Glomerular endothelial cell (primary cell): ENCODE measurements at places on chromosomes 16 and 17. TPM values are rescaled to one million over a fixed set of nuclear protein-coding genes. Genes with fewer than 3 reads are reported as not detected.

DNA sequence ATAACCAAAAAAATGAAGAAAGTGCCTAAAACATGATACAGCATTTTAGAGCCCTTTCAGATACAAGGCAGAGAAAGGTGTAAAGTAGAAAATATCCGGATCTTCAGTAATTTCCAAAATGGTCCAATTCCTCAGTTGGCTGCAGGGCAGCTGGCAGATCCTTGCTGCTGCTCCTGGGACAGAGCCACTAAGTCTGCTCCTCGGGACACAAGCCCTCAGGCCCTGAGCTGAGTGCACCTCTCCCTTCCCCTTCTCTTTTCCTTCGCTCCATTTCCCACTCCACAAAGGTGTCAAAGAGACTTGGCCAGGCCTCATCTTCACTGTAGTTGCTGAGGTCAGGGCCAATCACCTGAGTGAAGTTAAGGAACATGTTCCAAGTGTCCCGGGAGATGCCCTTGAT is 40.5 kb downstream of the DCUN1D3 start:
- DNase-seq, result no peak

DNA sequence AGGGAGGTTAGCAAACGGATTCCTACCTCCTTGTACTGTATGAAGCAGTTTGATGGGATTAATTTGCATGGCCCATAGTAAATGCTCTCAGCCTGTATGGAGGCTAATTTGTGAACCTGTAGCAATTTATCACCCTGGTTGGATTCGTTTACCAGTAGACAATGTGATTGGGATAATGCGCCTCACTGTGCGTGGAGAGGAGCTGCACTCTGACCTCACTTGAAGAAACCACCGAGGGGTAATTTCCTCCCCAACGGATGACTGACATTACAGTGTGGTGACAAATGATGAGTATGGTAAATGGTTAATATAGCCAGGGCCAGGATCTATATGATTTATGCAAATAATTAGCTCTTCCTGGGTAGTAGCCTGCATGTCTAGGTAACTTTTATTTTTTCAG is 479.1 kb upstream of the RBFOX1 start:
- no peak for DNase-seq

- no peak for DNase-seq
These were observed 15.5 kb downstream of the FAM20A start for GRCh38 chr17:68585643-68586042.

DNA sequence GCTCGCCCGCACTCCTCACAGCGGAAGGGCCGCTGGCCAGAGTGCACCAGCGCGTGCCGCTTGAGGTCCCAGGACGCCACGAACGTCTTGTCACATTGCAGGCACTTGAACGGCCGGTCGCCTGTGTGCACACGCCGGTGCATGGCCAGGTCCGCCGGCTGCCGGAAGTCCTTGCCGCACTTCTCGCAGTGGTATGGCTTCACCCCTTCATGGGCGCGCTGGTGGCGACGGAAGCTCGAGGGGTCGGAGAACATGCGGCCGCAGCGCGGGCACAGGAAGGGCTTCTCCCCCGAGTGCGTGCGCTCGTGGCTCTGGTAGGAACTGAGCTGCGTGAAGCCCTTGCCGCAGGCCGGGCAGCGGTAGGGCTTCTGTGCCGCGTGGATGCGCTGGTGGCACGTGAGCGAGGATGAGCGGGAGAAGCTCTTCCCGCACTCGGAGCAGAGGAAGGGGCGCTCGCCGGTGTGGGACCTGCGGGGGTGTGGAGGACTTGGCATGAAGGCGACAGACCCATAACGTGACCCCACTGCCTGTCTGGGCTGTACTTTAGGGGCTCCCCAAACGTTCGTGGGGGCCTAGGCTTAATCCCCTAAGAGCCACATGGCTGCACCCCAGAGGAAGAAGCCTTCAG is 12.1 kb downstream of the ZNF668 start:
- DNase-seq, result no peak

The MGAT5B gene
- total RNA-seq, result 9.1 and 10.0 TPM in 2 replicates

DNA sequence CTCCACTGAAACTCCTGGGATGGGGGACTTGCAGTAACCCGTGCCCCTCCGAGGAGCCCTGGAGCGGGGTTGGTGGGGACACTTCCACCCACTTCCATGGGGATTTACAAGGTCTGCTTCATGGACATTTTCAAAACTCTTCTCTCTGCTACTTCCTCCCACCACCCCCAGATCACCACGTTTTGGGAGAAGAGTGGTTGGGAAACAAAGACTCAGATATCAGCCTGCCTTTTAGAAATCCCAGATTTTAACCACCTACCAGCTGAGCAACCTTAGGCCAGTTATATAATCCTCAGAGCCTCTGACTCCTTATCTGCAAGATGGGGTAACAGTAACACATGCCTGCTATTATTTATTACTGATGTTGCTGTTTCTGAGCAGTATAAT is 184.8 kb downstream of the CCDC182 start:
- no peak for DNase-seq

DNA sequence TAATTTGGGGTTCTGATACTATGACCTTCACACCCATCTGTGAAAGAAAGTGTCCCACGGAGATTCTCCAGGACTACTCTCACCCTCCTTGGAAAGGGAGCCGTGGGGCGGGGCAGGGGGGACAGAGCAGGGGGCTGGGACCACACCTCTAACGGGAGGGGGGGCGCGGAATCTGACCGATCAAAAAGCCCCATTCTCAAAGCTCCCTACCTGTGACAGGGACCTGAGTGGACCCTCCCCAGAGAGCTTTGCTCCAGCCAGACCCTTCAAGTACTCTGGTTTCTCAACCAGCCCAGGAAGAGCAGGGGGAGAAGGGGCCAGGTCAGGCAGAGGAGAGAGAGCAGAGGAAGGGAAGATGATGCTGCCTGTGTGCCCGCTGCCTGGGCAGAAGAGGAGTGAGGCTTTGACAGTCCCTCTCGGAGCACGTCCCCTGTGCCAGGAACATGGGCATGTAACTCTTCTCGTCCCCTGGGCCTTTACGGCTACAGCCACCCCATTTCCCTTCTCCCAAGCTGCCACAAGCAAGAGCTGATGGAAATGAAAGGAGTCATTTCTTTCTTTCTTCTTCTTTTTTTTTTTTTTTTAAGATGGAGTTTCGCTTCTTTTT is 682 bp downstream of the XAF1 start:
- DNase-seq, result no peak

The ANKRD13B gene
- total RNA-seq, result 16.6 and 27.8 TPM in 2 replicates

DNA sequence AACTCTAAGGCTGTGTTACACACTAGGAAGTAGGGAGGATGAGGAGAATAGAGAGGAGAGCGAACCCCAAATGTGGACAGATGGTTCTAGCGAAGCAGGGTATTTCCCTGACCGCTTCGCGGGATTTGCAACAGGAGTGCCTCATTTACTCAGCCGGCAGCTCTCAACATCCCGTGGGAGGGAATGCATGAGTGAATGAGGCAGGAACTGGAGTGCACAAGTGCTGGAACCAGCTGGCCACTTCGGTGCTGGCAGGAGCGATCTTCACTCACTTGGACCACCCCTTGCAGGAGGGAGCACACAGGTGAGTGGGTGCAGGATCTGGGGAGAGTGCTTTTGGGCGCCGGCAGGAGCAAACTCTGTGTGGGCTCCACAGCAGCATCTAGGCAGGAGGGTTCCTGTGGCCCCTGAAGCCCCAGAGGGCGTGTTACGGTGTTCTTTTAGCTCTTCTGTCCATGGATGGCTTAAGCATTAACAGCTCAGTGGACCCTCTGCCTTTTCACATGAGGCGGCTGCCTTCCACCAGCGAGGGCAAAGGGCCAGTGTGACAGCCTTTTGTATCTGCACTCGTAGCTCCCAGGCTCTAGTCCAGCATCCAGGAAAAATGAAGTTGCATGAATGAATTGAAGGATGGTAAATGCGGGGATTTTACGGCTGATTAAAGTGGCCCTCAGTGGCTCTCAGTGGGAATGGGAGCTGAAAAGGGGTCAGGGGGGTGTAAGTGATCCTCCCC is 17.4 kb upstream of the ZNHIT3 start:
- DNase-seq, result no peak

GRCh38 chr17:19285213-19285900 is 48.2 kb downstream of the EPN2 start:
- DNase-seq, result no peak

DNA sequence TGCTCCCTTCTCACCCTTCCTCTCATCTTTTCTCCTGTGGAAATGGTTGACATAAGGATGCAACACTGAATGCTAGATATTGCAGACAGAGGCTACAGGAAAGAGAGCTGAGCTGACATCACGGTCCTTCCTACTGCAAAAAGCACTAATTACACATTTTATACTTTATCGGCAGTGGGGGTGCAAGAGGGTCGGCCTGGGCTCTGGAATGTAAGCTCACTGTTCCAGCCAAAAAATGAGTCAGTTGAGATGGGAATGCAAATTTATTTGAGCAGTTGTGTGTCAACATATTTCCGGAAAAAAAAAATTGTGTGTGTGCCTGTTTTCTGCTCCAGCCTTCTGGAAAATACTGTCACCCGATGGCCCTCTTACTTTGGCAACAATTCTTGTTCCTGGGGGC is 14.1 kb upstream of the MRTFB start:
- peak; percentile 70 for DNase-seq

The QRICH2 gene
- total RNA-seq, result 3.5 and 6.8 TPM in 2 replicates

- DNase-seq, result no peak
These were observed 6.8 kb downstream of the AXIN1 start for GRCh38 chr16:345772-346171.

The HSF4 gene
- total RNA-seq, result 2.9 and 4.8 TPM in 2 replicates

DNA sequence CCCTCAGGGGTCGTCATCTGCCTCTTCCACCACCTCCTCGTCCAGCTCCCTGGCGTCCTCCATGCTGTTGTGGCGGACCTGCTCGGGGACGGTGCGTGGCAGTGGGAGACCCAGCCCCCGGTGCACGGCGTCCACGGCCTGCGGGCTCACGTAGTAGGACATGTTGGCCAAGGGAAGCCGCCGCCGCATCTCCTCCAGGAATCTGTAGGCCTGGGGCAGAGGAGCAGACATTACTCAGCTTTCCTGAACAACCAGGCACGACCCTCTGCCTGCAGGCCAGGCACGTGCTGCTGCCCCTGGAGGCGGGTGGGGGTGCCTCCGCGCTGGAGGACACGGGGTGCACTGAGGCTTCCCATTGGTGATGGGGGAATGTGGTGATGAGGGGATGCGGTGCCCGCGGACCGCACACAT is 17.8 kb downstream of the TELO2 start:
- DNase-seq, result no peak

- DNase-seq, result no peak
These were observed 5.7 kb upstream of the NGFR start for GRCh38 chr17:49489348-49489747.

DNA sequence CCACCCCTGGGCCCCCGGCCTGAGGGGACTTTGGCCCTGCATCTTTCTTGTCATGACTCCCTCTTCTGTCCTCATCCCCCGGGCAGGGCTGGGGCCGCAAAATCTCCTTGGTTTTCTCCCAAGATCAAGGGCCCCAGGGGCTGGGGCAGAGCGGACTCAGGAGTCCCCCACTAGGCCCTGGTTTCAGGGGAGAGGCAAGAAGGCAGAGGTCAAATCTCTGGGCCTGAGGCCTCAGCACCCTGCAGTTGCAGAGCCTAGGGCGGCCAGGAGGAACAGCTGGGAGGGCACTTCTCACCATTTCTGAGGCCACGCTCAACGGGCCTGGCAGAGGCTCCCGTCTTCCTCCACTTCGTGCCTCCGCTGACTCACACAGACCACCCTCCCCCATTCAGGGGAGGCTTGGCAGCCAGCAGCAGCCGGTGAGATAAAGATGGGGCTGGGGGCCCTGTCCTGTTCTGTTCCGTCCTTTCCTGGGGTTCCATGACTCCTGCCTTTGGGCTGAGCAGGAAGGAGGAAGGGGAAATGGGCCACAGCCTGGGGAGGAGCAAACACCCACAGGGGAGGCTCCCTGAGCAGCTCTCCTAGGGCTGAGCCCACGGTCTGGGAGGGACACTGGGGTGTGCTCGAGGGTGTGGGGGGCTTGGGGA is 12.4 kb downstream of the ZSCAN10 start:
- DNase-seq, result no peak
